ENCODE measurements at places on chromosomes 1 and 21. TPM values are rescaled to one million over a fixed set of nuclear protein-coding genes. Genes with fewer than 3 reads are reported as not detected.

RNU1-3 gene
- polyA plus RNA-seq: not detected

HPDL gene
- polyA plus RNA-seq: 1.2 TPM

C1orf87 gene
- not detected for polyA plus RNA-seq

S1PR1 gene
- 48.5 TPM for polyA plus RNA-seq

CENPS gene
- 34.1 TPM for polyA plus RNA-seq

LAD1 gene
- polyA plus RNA-seq: not detected

AGT gene
- polyA plus RNA-seq: 0.16 TPM

TCEA3 gene
- polyA plus RNA-seq: 23.2 TPM

KRTAP21-2 gene
- polyA plus RNA-seq: not detected

RXFP4 gene
- 0.39 TPM for polyA plus RNA-seq

CD160 gene
- 0.25 TPM for polyA plus RNA-seq

TSPEAR gene
- polyA plus RNA-seq: not detected

CFAP74 gene
- not detected for polyA plus RNA-seq

CCDC30 gene
- 1.6 TPM for polyA plus RNA-seq

PSMG1 gene
- polyA plus RNA-seq: 88.0 TPM

OR14C36 gene
- not detected for polyA plus RNA-seq

RCOR3 gene
- polyA plus RNA-seq: 25.8 TPM

CA6 gene
- not detected for polyA plus RNA-seq

C1orf53 gene
- polyA plus RNA-seq: 39.8 TPM

ADGRL4 gene
- 21.3 TPM for polyA plus RNA-seq

SH2D2A gene
- 0.43 TPM for polyA plus RNA-seq

FCGR3B gene
- polyA plus RNA-seq: not detected

GNG12 gene
- 265 TPM for polyA plus RNA-seq

PEA15 gene
- polyA plus RNA-seq: 638 TPM

IFNAR1 gene
- 65.1 TPM for polyA plus RNA-seq

OR2G6 gene
- not detected for polyA plus RNA-seq

IVL gene
- 1.2 TPM for polyA plus RNA-seq

BGLAP gene
- 0.25 TPM for polyA plus RNA-seq

TMOD4 gene
- 0.24 TPM for polyA plus RNA-seq

TNFRSF4 gene
- polyA plus RNA-seq: not detected

LIN28A gene
- polyA plus RNA-seq: 0.14 TPM

MYBPHL gene
- not detected for polyA plus RNA-seq

IL22RA1 gene
- not detected for polyA plus RNA-seq

SLC22A15 gene
- 5.7 TPM for polyA plus RNA-seq

OR2L2 gene
- polyA plus RNA-seq: not detected

TFF2 gene
- not detected for polyA plus RNA-seq

PPFIA4 gene
- polyA plus RNA-seq: 3.2 TPM

KCNT2 gene
- 0.14 TPM for polyA plus RNA-seq

ZBTB21 gene
- polyA plus RNA-seq: 10.7 TPM
